NCI-H187 (cell line): ENCODE measurements at places on chromosomes 1 and 21.

DNA sequence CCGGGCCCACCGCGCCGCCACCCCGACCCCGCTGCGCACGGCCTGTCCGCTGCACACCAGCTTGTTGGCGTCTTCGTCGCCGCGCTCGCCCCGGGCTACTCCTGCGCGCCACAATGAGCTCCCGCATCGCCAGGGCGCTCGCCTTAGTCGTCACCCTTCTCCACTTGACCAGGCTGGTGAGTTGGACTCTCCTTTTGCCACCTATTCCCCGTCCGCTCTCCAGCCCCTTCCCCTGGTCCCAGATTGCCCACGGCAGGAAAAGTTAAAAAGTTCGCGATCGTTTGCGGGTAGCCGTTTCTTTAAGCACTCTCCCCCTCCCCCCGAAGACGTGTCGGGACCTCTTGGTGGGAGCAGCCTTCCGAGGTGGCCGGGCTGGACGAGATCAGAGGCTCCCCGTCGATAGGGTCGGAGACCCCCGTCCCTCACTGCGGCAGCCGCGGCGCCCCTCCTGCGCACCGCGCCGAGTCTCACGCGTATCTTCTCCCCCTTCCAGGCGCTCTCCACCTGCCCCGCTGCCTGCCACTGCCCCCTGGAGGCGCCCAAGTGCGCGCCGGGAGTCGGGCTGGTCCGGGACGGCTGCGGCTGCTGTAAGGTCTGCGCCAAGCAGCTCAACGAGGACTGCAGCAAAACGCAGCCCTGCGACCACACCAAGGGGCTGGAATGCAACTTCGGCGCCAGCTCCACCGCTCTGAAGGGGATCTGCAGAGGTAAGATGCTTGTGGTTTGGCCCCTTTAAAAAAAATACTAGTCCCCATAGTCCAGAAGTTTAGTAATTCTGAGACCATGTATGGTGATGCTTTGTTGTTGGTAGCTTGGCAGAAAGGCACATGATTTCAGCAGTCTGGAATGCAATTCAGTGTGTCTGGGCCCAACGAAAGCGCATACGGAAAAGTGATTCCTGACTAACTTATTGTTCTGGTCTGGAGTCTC, 576 bp downstream of the CCN1 start:
- no peak for DNase-seq

DNA sequence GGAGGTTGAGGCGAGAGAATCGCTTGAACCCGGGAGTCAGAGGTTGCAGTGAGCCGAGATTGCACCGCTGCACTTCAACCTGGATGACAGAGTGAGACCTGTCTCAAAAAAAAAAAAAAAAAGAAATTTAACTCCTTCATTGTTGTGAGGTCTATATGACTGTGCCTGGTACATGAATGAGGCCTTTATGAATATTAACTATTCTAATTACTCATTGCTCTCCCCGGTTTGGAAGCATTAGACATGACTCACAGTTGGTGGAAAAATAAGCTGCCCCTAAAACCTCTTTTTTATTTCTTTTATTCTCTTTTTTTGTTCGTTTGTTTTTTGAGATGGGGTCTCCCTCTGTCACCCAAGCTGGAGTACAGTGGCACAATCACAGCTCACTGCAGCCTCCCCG, 3.3 kb downstream of the NPPB start:
- no peak for DNase-seq

DNA sequence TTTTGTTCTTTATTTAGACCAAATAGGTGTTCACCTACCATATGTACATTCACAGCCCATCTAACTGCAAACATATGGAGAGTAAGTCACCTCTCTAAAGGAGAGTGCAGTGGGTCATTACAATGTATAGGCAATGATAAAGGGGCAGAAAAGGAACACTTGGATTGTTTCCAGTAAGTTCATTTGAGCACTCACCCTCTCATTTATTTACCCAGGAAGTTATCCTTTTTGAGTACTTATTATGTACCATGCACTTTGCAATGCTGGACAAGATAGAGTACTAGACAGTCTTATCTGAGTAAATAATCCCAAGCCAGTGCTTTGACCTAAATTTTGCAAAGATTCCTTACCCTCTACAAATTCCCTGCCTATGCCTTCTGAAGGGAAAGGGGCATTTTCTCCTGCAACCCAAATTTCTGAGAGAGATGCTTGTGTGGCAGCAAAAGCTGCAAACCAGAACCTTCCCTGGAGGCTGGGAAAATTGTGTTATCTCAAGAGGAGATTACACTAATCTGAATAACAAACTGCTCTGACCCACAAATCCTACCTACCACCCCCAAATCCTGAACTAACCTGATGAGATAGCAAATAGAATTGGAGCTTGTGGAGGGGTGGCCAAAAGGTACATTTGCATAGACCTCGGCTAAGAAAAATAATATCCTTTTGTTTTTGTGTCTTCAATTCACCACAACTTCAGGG, 18.6 kb upstream of the RGS8 start:
- peak; percentile 30 for DNase-seq

DNA sequence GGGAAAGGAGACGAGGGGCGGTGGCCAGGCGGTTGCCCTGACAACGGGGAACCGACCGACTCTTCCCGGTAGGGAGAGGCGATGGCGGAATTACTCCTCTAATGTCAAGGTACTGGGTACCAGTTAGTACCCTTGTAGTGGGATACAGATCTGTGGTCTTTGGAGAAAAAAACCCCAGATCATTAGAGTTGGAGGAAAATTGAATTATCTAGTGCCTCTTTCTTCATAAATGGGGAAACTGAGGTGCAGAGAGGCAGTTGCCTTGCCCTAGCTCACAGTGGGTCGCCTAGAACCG, 545 bp upstream of the PEF1 start:
- no peak for DNase-seq

DNA sequence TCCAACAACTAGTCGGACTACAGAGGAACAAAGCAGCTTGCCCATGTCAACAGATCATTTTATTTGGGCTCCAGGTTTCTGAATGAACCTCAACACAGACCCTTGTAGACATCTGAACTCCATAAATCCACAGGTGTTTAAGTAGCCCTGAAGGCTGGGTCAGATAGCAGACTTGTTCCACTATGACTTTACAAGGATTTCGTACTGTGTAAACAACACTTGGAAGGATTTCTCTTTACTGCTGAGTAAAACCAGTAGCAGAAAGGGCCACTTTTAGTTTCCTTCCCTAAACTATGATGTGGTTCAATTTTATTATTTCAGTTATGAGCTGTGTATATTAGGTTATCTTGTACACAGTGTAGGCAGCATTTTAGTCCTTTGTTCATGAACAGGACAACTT, 316.4 kb upstream of the ADGRL2 start:
- DNase-seq: peak; percentile 31

GRCh38 chr1:92315766-92316599, 17.1 kb downstream of the RPAP2 start:
- no peak for DNase-seq

- no peak for DNase-seq
Observed at GRCh38 chr1:39132505-39133339, 71.8 kb upstream of the MACF1 start.

DNA sequence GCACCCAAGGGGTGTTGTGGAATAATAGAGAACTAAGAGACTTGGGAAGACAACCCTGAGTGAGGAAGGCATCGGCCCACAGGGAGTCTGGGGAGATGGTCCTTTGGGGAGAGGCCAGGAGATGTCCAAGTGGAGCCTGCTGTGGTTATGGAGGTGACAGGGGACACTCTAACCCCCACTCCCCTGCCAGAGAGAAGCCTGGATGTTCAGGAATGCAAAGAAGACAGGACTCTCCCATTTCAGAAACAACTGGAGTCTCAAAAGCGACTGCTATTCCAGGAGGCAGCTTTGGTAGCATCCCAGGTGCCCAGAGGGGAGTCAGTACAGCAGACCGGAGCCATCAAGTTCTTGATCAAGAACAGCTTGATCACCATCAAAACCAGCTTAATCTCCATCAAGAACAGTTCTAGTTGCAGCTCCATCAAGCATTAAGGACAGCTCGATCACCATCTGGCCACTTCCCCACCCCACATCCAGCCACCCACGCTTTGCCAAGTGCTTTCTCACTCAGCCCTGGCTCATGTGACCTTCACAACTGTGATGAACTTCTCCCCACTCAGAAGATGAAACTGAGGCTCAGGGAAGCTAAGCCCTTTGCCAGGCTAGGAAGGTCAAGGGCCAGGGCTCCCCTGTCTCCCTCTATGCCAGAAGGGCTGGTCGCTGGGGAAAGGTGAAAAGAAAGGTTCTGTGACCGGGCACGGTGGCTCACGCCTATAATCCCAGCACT, 743 bp downstream of the CD52 start:
- no peak for DNase-seq

GRCh38 chr21:46598581-46599572, 6.0 kb downstream of the S100B start:
- DNase-seq: no peak
